Suppressor macrophage treated with lipopolysaccharide for 4 hours (primary cell): ENCODE measurements at places on chromosomes 5 and 9.

DNA sequence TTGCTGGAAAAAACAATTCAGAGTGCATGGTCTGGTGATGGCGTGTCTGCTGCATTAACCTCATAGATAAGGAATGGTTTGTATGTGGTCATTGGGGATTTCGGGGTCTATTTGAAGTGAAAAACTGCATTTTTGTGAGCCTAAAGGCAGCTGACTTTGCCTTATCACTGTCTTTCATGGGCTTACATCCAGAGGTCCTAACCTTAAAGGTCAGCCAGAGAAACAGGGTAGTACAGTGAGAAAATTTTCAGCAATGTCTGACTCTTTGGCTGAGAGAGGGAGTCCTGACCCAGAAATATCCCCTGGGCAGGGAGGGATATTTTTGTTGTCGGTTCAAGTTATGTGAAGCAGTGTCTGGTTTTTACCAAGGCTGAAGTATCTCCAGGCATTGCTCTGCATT is 5.7 kb downstream of the PCSK5 start:
- DNase-seq, result no peak

DNA sequence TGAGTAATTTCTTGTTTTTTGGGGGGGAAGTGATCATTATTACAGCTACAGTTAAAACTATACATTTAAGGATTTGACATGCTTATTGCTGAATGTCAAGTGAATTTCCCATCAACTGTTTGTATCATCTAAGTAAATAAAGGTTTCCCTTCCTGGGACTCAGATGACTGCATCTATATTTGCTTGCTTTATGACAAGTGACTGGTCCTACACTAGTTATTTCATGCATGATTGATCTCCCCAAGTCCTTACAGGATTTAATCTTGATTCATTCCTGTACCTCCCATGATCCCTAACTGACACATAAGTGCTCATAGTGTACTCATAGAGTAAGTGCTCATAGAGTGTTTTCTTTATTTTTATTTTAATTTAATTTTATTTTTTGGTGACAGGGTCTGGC is 2.8 kb downstream of the TXNDC8 start:
- DNase-seq, result peak; percentile 32

DNA sequence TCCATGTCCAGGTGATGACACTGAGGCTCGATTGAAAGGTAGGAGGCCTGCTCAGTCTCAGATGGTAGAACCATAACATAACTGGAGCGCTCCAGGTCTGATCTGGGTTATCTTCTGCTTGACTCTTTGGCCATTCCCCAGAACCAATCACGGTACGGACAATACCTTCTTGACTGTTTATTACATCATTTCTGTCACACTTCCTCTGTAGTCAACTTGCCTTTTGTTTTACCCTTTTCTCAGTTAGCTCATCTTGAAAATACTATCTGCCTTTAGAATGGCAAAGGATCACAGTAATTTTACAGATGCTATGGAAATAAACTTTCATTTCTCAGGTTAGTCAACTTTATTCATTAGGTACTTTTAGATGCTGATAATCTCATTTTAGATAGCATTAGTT is 22.4 kb downstream of the GLRA1 start:
- DNase-seq, result no peak

DNA sequence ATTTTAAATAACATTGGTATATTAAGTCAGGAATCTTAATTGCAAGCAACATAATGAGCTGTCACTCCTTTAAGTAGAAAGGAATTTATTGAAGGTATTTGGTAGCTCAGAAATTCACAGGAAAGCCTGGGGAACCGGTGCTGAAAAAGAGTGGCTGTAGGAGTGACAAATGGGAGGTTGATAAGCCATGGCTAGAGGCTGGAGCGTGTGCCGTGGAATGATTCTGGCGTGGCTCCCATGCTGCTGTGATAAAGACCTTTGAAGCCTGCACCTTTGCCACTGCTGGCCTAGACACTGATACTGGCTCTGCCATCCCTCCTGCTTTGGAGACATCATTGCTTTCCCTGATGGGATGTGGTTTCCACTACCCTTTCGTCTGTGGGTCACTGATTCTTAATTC is 65.7 kb upstream of the ATG10 start:
- no peak for DNase-seq

GRCh38 chr9:99567436-99567835 is 254.2 kb upstream of the NR4A3 start:
- DNase-seq, result peak; percentile 41

DNA sequence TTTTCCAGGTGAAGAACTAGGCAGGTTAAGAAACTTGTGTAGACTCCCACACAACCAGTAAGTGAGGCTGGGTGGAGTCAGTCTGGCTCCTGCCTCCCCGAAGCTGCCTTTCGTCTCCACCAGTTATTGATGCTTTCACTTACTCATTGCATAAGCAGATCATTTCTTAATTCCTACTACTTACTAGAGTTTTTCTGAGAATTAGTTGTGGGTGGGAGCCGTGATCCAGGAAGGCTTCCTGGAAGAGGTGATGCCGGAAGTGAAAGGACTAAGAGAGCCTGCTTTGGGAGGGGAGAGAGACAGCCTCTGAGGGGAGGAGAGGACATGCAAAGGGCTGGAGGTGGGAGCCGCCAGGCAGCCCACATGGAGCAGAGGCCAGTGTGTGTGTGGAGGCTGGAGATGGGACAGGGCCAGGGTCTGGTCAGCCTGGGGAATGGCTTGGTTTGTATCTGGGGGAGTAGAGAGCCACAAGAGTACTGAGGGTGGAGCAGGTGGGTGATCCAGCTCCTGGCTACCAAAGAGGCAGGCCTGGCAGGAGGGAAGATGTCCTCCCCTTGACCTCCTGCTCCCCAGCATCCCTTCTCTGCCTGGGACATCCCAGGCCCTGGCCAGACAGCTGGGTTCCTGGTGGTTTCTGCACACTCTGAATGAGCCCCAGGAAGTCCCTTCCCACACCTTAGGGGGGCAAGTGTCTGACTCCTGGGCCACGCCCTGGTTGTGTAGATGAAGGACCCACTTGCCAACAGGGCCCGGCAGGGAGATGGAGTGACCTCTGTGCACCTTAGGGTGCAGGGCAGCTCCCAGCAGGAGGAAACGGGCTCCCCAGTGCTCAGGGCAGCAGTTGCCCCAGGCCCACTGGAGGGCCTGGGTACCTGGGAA is 12.2 kb upstream of the CARD19 start:
- DNase-seq, result peak; percentile 68

- DNase-seq, result no peak
These were observed 23.1 kb upstream of the MED10 start for GRCh38 chr5:6401410-6401809.

GRCh38 chr5:82622205-82622604 is 344.1 kb upstream of the RPS23 start:
- no peak for DNase-seq

- no peak for DNase-seq
These were observed 222.4 kb downstream of the TSSK1B start for GRCh38 chr5:113212244-113212920.

GRCh38 chr5:42851481-42851880 is 39.8 kb upstream of the SELENOP start:
- DNase-seq, result no peak

DNA sequence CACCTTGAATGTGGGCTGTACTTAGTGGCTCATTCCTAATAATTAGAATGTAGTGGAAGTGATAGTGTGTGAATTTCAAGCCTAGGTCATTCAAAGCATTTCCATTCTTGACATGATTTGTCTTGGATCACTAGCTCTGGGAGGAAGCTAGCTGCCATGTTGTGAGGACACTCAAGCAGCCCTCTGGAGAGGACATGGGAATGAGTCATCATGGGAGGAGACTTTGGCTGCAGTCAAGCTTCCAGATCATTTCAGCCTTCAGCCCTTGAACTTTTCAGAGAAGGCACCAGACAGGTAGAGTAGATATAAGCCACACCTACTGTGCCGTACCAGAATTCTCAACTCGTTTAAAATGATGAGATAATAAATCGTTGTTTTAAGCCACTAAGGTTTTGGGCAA is 506.9 kb downstream of the ZNF608 start:
- DNase-seq, result no peak

GRCh38 chr5:8288334-8288733 is 419.4 kb downstream of the MTRR start:
- no peak for DNase-seq

GRCh38 chr5:155293605-155294178 is 280.1 kb downstream of the KIF4B start:
- no peak for DNase-seq

GRCh38 chr5:163424836-163425235 is 12.6 kb upstream of the CCNG1 start:
- DNase-seq, result no peak

- no peak for DNase-seq
These were observed 100.4 kb downstream of the SGCD start for GRCh38 chr5:156427315-156427714.

GRCh38 chr9:136858452-136858843 is 6.3 kb downstream of the MAMDC4 start:
- no peak for DNase-seq

GRCh38 chr5:39825301-39825700 is 400.5 kb upstream of the DAB2 start:
- DNase-seq, result no peak

- DNase-seq, result no peak
These were observed 54.4 kb upstream of the FCN1 start for GRCh38 chr9:134972140-134972539.

DNA sequence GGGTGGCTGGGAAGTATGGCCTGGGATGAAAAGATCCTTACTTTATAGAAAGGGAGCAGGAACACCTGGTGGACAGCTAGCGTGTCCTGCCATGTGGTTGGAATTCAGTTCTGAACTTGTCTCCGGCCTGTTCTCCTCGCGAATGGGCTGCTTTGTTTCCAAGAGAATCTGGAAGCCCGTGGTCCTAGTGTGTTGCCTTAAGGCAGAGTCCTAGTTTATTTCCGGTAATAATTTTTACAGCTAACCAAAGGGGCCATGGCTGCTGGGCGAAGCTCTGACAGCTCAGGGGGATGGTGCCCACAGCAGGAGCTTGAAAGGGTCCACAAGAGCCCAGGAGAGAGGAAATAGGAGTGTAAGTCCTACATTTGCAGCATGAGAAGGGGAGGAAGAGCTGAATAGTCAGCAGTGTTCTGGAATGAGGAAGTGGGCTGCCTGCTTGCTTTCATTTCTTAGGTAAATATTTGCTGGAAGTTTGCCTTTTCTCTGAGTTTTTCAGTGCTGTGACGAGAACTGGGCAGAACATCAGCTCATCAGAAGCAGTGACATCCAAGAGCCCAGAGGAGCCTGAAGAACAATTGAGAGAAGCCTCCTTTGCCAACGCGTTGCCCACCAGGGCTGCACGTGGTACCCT is 13.1 kb upstream of the IGFBPL1 start:
- peak; percentile 23 for DNase-seq

GRCh38 chr5:143481697-143482531 is 78.4 kb upstream of the NR3C1 start:
- DNase-seq, result peak; percentile 37

- DNase-seq, result no peak
These were observed 12.5 kb downstream of the TRIP13 start for GRCh38 chr5:905139-905642.

DNA sequence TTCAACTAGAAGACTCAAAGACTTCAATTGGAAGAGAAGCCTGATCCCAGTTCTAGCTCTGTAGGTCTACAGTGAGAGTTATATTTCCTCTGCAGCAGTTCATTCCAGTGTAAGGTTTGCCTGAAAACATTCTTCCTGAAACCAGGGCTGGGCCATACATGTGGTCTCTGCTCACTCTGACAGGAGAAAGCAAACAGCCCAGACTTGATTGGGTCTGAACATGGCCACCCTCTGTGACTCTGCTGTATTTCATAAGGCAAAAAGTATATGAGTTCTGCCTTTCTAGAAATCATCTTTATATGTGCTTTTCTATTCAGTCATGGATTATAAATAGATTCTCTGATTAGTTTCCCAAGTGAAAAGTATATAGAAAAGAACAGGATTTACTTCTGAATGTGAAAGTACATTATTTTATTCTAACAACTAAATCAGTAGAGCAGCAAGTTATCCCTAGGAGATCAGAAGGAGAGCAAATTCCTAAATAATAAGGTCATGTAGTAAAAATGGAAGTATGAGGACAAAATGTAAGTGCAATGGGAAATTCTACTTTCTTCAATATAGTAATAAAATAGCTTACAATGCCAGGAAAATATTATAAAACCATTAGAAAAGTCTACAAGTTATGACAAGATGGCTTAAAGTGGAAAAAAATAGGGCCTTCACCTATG is 144.3 kb downstream of the EFNA5 start:
- no peak for DNase-seq

DNA sequence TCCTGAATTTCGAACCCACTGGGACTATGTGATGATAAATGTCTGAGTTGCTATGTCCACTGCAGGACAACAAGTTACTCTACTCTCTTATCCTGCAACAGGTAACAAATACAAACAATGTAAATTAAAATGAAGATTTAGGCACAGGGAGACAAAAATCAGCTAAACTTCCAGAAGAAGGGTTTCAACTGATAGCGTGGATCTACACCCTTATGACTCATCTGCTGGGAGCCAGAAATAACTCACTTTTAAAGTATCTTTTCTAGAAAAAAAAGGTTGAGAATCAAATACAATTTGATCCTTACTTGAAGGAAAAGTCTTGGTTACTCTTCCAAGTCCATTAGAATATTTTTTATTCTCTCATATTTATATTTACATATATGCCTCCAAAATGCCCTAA is 21.4 kb downstream of the PJA2 start:
- DNase-seq, result no peak

DNA sequence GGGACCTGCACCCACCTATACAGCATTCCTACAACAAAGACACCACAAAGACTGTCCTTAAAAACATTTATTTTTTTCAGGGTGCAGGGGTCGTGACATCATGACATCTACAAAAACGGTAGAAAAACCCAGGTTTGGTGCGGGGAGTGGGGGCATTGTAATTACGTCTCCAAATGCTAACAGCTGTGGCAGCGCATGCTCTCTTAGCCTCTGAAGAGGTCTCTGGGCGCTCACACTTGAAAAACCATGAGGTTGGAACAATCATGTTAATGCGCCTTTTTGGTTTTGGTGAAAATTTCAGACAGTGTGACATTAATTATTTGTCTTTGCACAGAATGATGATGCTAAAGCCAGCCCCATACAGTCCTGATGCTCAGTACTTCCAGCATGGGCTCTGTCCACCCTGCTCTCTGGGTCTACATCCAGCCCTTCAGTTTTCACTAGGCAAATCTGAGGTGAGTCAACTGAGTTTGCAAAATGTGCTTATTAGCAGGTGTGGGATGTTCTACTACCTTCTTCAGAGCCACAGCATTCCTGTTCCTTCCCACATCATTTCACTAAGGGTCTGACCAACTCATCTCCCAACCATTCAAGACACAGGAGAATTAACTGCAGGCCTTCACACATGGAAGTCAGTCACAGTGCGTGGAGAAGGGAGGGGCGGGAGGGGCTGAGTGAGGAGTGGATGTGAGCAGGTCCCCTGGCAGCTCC is 14.1 kb downstream of the ALDH1B1 start:
- DNase-seq, result no peak

- no peak for DNase-seq
These were observed 71.2 kb downstream of the GHR start for GRCh38 chr5:42494414-42494813.
